ENCODE measurements at places on chromosomes 7 and 10.

- DNase-seq = no peak
These were observed 97.7 kb downstream of the TAF3 start for GRCh38 chr10:7915923-7916536.

DNA sequence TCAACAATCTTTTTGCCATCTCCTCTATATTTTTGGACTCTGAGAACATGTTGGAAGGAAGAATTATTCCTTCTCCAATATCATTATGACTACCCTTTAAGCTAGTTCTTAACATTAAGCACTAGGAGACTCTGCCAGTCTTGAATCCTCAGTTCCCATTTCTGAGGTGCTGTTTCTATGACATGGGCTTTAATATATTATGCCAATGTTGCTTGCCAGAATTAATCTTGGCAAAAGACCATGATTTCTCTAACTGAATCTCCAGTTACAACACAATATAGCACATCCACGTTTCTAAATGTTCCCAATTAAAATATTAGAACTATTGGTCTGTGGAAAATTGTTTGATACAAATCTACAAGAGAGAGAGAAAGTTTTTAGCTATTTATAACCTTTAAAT lies 250.0 kb downstream of the HGF start:
- DNase-seq = no peak

DNA sequence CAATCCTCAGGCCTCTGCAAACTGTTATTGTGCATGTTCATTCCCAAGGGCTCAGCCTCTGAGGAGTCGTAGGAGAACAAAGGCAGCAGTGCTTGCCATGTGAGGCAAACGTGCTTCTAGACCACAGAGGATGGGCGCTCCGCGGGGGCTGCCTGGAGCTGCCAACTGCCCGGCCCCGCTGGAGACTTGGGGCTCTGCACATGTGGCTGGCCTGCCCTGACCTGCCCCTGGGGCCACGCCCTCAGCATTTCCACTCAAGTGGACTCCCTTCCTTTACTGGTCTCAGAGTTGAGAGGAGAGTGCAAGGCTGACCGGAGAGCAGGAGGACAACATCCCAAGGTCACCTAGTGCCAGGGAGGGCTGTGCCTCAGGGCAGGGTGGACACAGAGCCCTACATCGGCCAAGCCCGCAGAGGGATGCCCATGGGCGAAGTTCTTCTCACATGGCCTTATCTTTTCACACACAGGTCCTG lies 222.3 kb upstream of the ZNF32 start:
- no peak for DNase-seq

GRCh38 chr10:86952106-86952505 lies 5.3 kb downstream of the MMRN2 start:
- DNase-seq = no peak

DNA sequence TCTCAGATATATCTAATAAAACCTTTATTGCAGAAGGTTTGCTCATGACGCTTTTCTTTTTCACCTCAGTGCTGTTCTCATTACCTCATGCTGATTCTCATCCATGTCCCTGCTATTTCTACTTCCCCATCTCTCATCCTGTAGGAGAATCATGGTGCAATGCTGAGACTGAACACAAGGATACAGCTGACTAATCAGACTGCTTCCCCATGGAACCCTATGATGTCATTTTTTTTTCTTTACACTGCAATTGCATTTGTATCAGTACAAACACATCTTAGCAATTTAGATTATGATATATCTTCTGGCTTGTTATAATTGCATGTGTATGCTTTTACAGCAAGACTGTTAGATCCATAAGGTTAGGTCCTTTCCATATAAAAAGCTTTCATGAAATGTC lies 93.7 kb downstream of the SEMA3A start:
- no peak for DNase-seq

DNA sequence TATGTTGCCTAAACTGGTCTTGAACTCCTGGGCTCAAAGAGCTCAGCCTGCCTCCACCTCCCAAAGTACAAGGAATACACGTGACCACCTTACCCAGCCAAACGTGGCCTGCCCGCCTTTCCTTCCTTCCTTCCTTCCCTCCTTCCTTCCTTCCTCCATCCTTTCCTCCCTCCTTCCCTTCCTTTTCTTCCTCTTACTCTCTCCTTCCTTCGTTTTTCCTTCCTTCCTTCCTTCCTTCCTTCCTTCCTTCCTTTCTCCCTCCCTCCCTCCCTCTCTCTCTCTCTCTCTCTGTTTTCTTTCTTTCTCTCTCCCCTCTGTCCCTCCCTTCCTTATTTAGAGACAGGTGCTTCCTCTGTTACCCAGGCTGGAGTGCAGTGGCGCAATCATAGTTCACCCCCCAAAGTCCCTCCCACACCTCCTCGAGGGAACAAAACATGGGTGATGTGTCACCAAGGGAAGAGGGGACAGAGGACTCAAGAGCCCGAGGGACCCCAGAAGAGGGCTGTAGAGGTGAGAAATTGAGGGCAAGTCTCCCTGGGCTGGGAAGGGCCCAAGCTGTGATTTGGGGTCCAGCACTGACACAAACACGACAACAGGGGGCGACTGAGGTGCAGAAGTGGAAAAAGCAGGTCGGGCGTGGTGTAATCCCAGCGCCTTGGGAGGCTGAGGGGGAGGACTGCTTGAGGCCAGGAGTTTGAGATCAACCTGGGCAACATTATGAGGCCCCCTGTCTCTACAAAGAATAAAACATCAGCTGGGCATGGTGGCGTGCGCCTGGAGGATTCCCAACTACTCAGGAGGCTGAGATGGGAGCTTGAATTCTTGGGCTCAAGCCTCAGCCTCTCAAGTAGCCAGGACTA lies 28.1 kb downstream of the EPHB4 start:
- DNase-seq = peak; percentile 0

GRCh38 chr7:48101968-48102367 lies 12.9 kb downstream of the UPP1 start:
- DNase-seq = no peak

DNA sequence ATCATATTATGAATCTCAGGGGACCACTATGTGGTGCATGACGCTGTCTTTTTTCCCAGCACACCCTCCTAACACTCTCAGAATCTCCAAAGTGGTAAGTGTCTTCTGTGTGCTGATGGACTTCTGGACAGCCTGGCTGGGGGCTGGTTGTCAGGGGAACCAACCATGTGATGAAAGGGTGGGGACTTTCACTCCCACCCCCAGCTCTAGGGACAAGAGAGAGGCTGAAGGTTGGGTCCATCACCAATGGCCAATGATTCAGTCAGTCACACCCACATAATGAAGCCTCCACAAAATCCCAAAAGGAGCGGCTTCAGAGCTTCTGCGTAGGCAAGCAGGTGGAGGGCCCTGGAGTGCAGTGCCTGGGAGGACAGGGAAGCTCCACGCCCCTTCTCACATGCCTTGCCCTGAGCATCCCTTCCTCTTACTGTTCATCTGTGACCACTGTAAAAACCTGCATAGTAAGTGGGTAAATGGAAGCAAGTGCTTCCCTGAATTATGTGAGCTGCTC lies 44.6 kb downstream of the RASGEF1A start:
- no peak for DNase-seq

DNA sequence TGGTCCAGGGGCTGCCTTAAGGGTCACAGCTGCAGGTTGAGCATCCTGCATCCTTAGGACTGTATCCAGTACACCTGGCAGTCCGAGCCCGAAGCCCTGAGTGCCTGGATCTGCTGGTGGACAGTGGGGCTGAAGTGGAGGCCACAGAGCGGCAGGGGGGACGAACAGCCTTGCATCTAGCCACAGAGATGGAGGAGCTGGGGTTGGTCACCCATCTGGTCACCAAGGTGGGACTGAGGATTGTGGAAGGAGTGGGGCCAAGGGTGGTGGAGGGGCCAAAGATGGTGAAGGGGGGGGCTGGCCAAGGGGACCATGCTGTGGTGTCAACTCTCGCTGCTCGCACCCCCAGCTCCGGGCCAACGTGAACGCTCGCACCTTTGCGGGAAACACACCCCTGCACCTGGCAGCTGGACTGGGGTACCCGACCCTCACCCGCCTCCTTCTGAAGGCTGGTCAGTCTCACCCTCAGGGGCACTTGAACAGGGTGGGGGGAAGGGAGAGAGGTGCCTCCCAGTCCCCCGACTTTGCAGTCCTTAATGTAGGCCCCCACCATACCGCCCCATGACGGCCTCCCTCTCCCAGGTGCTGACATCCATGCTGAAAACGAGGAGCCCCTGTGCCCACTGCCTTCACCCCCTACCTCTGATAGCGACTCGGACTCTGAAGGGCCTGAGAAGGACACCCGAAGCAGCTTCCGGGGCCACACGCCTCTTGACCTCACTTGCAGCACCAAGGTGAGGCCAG lies 5.3 kb downstream of the NFKB2 start:
- no peak for DNase-seq

DNA sequence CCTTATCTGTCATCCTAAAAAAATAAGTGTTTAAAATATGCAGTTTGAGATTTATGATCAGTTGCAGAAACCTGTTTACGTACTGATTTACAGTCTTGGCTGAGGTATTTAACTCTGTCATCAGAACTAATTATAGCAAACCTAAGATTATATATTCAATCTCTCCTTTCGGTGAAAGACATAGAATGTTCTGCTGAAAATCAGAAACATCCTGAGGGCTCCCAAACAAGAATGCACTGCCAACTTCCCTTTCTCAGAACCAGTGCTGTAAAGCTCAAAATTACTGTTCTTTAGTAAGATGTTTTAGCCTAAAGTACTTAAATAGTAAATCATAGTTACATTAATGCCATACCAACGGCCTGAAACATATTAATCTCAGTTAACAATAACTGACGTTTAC lies 34.3 kb downstream of the FAM204A start:
- no peak for DNase-seq

DNA sequence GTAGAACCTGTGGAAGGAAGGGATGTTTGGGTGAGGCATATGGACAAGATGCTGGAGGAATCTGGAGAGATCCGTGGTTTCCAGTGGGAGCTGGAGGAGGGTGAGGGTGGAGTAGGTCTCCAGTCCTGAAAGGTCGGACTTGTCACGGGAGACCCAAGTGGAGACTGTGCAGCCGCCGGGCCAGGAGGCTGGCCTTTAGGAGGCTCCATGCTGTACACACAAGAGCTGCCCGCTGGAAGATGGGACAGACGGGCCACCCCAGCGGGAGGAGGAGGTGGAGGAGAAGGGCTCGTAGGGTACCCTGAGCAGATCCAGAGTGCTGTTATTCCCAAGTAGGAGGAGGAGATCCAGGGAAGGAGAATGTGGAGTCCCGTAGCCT lies 106.7 kb downstream of the NKX6-2 start:
- DNase-seq = no peak

DNA sequence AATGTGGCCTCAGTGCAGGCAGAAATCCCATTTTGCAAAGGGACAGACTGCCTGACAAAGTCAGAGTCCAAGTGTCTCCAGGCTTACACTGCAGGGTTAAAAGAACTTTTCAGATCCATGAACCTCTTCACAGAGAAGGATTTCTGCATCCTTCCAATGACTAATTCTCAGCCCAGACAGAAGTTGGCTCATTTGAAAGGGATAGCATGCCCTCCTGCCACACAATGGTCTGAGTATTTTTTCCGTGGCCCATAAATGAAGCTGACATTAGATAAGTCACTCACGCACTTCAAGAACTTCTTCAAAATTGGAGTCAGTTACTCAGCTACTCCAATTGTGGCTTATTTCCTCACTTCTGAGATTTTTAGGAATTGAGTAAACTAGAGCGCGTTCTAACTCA lies 170.2 kb downstream of the PLXNA4 start:
- DNase-seq = no peak

GRCh38 chr7:122896509-122896908 lies 10.2 kb upstream of the CADPS2 start:
- DNase-seq = no peak

DNA sequence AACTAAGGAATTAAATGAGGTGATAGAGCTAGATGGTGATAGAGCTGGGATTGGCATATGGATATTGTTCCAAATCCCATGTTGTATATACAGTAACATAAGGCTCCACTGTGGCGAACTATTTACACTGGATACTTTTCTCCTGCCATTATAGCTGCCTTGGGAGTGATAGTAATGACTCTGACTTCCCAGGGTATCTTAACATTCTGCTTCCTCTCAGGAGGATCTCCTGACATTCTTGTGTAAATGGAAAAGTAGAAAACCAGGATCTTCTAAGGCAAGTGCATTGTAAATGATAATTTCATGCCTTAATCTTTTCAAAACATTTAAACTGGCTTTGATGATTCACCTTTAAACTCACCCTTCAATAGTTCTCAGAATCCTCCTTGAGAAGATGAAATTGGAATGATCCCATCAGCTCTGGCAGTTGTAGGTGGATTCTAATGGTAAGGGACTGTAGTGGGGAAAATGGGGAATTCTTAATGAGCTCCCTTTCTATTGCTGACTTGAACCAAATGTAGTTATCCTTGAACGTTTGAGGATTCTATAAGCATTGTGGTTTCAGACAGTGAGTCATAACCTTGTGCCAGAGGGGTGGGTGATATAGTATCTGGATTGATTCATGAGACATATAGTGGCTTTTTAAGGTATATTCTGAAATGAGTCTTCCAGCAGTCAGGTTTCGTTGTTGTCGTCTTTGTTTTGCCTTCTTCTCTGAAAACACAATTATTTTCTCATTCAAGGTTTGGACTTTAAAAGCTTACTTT lies 450.0 kb downstream of the SUGCT start:
- no peak for DNase-seq

DNA sequence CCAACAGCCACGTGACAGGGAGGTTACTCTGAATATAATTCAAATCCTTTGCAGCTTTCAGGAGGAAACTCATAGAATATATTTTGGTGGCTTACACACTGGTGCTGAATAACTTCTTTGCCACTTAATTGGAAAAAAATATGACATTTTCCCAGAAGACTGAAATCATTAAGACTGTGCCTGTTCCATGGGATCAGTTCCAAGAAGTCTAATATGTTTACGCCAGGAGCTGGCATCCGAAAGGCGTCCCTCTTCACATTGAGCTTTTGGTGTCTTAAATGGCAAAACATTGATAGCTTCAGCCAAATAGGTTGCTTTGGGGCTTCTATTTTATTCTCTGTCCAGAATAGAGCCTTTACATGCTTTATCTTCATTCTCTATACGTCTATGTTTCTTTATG lies 917.6 kb upstream of the LRRTM3 start:
- no peak for DNase-seq

DNA sequence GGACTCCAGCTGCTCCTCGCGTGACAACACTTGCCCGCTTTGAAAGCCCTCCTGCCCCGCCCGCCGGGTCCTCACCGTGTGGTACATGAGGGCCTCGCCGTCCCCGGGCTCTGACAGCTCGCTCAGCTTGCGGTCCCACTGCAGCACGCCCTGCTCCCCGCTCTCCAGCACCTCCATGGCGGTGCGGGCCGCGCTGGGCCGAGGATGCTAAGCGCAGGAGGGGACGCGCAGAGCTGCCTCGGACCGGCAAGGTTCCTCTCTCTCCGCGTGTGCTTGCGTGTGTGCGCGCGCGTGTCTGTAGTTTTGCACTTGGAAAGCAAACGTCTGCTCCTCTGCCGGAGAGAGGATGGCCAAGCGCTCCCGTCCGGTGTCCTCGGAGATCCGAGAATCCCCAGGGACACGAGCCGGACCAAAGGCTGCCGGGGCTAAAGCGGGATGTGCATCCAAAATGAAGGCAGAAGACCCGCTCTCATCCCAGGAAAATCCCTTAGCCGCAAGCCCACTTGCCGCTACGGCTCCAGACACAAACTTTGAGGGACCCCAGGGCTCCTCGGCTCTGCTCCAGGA lies at the start of gene CREB3L2:
CREB3L2 (minus strand) TSS at position 558 of the 567 bp plus-strand sequence; CDS start at position 177, 381 bp downstream.
- DNase-seq = peak; percentile 85
